Neuronal stem cell (in vitro differentiated cells): ENCODE measurements at places on chromosomes 6 and 20.

GRCh38 chr6:137978252-137978896 is 111.3 kb downstream of the TNFAIP3 start:
- no peak for DNase-seq

DNA sequence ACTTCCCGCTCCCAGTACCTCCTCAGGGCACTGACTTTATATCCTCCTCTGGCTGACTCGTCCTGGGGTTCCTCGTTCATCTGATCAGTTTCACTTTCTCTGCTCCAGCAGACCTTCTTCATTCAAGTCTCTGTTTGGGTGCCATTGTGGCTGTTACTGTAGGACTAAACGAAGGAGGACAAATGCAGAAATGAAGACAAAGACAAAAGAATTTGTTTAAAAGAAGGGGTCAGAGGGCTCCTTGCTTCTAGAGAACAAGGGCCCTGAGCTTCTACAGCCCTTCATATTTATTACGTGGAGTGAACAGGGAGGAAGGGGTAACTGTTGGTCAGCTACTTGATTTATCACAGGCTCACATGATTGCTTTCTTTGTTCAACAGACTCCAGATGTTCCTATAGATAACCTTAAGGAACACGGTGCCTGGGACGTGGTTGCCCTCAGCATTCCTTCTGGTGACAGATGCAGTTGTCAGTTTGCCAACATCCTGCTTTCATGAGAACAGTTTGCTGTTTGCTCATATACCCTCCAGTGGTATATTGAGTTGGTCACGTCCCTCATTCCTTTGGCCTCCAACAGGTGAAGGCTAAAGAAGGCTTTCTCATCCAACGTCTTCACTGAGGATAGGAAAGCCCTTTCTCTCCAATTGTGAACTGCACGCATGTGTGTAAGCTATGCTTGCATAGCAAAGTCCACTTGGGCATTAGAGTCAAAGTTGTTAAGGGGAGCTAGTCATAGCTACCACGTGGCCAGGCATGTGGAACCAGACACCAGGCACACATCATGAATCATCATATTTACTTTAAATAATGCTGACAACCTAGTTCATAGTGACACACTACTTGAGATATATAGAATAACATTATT is 69.1 kb upstream of the BTN3A2 start:
- no peak for DNase-seq

DNA sequence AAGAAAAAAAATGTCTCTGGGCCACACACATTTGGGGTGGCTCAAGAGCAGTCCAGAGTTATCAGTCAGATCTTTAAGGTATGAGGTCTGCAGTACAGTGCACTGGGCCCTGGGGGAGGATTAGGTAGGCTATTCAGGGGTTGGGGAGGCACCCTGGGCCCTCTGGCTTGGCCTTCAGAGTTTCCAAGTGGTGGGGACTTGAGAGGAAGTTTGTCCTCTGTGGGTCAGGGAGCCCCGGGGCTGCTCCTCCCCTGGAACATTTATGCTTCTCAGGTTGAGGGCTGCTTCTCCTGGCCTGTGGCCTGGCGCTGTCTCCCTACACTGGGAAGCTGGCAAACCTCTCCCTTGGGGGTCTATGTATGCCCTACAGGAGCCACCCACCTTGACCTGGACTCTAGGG is 46.0 kb downstream of the PTK7 start:
- no peak for DNase-seq

DNA sequence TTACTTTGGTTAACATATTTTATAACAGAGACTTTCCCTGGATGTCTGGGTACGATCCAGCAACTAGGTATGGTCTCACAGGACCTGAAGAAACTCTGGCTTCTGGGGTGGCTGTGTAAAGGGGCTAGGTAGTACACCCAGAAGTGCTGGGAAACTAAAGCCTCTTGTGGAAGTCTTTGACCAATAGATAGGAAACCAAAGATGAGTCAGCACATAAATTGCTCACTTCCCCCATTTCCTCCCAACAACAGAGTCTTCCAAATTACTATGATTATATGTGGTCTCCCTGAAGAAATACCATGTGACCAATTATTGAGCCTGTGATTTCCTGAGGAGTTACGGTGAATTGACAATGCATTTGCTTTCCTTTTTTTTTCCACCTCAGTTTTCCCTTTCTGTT is 26.8 kb upstream of the TBX18 start:
- no peak for DNase-seq

DNA sequence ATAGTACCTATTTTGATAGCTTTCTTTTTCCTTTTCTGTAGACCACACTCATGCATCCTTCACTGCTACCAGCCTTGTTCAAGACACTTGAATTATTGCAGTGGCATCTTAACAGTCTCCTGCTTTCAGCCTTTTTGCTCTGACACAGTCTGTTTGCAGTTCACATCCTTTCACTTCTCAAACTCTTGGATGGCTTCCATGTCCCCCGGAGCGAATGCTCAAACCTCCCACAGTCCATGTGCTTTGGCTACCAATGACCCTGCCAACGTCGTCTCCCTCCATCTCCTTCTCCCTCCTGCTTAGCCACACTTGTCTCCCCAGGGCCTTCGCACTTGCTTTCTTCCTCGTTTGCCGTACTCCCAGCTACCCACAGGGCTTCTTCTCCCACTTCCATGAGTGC is 270.0 kb upstream of the ZFP64 start:
- no peak for DNase-seq
